ENCODE measurements at places on chromosomes 11 and 22.

GRCh38 chr22:42360348-42360747 is 71.9 kb downstream of the NFAM1 start:
- DNase-seq, result no peak

DNA sequence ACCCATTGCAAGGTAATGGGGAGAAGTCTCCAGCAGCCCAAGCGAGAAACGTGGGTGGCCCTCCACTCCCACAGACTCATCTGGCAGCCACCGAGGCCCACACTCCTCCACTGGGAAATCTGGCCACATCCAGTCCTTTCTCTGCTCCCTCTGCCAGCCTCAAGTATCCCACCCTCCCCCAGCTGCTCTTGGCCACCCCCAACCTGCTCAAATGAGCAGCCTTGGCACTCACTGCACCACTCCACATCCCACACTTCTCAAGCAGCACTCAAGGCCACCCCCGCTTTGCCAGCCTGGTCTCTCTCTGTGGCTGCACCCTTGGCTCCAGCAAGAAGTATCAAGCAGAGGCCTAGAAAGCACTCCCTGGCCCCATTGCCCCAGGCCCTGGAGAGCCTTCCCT is 28.2 kb downstream of the SLC22A12 start:
- DNase-seq, result no peak

- no peak for DNase-seq
Observed at GRCh38 chr22:26444777-26445176, 15.7 kb downstream of the ASPHD2 start.

DNA sequence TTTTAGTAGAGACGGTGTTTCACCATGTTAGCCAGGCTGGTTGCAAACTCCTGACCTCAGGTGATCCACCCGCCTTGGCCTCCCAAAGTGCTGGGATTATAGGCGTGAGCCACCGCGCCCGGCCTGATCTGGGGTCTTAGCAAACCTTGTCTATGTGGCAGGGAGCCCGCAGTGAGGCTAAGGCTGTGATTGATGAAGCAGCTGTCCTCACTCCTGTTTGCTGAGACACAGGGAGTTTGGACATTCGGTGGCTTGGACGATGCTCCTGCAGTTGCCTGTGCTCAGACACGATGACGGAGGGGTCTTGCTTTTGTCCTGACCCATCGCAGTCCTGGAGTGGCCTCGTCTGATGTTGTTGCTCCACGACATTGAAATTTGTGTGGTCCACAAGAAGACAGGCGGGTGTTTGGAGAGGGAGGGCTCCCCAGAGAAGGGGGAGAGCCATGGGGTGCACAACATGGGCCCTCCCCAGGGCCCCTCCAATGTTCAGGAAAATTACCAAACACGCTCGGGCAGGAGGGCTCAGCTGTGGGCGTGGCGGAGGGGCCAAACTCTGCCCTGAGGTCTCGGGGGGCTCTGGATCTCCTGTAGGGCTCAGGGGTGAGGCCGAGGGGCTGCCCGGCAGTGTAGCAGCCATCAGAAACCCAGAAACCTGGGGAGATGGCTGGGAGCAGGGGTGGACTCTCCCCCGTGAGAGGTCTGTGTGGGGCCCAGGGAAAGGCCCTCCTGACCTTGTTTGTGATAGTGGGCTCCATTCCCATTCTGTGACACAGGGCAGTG is 41.8 kb upstream of the PRR5 start:
- no peak for DNase-seq

DNA sequence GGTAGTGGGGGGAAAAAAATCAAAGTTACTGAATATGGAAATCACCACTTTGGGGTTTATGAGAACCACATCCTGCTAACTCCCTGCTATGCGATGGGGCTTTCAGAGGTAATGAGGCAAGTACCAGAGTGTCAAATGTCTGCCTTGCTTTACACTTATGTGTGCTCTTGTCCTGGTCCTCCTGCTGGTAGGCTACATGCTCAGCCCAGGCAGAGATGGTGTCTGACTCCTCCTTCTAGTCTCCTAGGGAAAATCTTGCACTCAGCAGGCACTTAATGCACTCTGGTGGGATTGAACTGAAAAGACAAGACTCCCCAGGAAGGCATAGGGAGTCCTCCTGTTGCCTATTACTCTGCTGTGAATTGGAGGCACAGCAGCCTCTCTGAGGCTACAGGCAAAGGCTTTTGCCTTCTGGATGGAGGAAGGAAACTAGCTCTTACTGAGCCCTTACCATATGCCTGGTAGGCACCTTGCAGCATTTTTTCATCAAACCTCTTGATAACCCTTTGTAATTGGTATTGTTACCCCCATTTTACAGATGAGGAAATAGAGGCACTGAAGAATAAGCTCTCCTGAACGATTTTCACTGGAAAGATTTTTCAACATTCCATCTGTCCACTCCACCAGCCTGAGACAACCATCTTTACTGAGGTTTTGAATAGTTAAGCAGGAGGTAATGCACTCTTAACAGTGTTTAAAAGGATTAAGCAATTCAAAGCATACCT is 132.1 kb upstream of the PAX6 start:
- no peak for DNase-seq

GRCh38 chr11:406796-407650 is 7.8 kb downstream of the SIGIRR start:
- DNase-seq, result peak; percentile 83

DNA sequence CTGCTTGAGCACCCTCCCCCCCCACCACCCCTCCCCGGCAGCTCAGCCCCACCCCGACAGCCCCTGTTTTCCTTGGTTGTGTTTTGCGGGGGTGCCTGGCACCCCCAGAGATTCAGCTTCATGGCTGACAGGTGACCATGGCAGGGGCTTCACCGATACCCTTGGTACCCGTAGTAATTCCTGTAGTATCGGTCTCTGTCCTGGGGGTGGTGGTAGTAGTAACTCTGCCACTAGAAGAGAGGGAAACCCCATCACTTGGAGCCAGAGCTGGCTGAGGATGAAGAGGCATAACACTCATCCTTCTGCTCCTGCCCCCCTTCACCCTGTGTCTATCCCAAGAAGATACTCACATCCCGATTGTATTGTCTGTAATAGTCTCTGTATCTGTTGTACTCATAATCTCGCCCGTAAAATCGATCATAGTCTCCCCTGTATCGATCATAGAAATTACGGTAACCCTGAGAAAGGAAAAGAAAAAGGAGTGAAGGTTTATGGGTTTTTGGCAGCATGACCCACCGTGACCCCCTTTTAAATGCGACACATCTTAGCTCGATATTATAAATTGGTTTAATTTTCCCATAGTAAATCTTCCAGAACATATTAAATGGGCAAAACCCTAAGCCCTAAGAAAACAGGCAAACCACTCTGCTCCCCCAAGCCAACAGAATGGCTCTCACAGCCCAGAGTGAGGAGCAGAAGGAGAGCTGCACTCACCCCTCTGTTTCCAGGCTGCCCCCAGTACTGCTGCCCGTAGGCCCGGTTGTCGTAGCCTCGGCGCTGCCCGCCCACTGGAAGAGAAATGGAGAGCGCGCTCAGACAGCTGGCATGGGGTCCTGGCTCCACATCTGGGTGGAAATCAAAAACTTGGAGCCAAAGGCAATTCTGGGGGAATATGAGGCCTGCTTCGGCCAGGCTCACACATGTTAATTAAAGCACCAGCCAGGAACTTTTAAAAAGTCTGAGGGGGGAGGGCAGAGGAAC is 8.0 kb downstream of the GNG3 start:
- DNase-seq, result no peak

GRCh38 chr11:69915501-69916250 is 96.5 kb upstream of the FGF3 start:
- peak; percentile 64 for DNase-seq

DNA sequence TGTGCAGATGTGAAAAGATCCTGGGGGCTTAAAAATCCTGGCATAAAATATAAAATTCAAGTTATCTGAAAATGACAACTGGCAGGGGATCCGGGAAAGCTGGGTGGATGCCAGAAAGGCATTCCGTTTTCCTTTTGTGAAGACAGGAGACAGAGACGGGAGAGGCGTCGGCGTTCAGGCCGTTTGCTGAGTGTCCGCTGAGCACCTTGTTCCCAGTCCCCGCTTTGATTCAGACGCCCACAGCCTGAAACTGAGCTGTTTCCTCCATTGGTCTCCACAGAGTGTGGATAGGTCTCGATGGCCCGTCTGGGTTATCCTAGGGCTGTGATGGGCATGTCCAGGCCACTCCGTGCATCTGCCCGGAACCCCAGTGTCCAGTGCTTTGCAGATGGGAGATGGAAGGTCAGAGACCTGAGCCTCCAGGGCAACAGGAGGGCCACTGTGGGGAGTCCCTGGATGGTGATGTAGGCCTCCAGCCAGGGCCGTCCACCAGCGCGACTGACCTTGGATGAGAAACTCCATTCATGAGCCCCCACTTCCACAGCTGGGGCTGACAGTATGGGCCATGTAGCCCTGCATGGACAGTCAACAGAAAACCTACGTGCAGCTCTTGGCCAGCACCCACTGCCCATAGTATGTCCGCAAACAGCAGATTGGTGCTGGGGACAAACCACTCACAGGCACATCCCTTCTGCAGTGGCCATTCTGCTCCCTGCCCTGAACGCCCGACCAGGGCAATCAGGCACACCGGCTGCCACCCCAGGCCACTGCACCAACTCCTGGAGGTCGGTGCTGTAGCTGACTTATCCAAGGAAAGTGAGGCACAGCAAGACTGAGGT is 11.6 kb downstream of the MRGPRF start:
- no peak for DNase-seq

DNA sequence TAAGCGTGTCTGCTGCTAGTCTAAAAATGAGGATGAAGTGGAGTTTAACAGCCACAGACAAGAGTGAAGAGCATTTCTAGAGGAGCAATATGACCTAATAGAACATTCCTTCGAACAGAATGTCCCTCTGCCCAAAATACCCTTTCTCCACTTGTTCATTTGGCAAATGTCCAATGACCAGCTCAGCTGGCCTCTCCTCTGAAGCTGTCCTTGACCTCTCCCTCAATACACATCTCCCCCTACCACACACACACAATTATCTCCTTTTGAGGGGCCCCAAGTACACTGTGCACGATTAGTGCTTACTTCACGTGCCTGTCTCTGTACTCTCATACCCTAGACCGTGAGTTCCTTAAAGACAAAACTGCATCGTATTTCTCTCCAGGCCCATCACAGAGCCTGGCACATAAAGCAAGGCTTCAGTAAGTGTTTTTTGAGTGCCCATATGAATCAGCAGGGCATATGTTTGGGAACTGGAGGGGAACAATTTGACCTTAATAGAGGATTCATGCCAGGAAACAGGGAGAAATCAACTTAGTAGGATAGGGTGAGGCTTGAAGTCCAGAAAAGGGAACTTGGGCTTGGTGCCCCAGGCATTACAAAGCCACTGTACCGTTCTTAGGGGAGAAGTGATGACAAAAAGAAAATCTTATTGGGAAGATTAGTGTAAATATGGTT is 18.1 kb upstream of the NCAM1 start:
- DNase-seq, result no peak

DNA sequence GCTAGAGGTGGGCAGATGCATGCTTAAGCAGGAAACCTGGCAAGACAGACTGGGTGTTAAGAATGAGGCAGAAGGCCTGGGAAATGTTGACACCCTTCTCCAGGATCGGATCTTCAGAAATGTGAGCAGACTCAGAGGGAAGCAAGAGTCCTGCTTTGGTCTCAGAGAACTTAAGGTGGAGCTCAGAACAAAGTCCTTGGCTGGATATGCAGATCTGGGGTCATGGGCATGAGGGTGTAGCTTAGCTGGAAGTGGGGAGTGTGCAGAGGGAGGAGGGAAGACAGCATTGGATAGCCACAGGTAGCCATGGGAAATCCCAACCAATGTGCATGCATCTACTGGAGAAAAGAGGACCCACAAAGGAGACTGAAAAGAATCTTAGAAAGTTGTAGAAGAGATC is 58.6 kb upstream of the CDON start:
- DNase-seq, result no peak

GRCh38 chr22:48898524-48899250 is 929.0 kb downstream of the BRD1 start:
- DNase-seq, result no peak

All from erythroblast (primary cell).